ENCODE measurements at places on chromosomes 1 and 21.
A peak's percentile ranks its signal among the peaks of the same experiment; 100 is the strongest.

DNA sequence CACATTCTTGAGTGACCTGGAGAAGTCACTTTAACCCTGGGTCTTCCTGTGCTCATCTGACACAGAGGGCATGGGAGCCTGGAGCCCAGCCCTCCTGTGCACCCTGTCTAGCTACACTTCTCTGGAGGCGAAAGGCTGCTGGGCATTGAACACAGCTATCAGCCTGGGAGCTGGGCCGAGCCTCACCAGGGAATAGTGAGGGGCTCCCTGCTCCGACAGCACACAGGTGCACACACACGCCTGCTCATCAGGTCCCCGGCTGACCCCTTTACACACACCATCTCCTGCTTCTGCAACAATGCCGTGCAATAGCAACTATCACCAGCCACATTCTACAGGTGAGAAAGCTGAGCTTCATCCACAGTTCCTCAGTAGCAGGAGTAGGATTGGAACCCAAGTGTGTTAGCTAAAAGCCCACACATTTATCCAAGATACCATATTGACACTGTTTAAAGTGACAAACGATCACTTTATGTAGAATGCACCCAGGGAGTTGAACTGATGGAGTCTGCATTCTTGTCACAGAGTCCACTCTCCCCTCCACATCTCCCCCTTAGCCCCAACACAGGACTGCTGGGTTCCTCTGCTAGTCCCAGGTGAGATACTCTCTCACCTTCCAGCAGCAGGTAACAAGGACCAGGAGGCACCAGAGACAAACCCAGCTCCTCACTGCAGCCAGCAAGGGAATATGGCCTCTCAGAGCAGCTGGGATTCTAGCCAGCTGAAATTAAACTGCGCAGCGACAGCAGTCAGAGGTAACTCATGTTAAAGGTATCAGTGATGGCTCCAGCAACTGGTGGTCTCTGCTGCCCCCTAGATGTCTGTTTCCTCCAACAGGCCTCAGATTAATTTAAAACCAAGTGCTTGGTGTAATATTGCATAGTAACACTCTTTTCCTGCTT is 18.3 kb upstream of the CAPN8 start:
- peak; percentile 46 for DNase-seq

DNA sequence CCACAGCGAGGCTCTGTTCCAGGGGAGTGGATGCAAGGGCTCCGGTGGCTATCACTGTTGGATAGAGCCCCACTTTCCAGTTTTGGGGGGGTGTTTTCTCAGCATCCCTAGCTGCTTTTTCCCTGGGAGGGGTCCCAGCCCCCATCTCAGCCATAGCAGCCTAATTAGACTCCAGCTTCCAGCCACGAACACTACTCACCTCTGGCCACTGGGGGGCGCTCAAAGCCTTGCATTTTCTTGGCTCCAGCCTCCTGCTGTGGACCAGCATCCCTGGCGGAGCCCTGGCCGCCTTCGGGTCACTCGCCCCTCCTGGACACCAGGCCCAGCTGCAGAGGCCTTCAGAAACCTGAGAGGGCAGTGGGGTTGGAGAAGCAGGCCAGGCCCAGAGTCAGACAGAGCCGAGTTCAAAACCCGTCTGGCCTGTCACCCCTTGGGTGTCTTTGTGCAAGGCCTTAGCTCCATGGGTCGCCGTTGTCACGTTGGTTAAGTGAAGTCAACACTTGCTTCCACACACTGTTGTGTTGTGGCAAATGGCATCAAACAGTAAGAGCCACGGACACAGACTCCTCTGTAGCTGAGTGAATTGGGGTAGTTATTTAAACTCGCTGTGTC is 93.5 kb upstream of the ACTL8 start:
- peak; percentile 50 for DNase-seq

DNA sequence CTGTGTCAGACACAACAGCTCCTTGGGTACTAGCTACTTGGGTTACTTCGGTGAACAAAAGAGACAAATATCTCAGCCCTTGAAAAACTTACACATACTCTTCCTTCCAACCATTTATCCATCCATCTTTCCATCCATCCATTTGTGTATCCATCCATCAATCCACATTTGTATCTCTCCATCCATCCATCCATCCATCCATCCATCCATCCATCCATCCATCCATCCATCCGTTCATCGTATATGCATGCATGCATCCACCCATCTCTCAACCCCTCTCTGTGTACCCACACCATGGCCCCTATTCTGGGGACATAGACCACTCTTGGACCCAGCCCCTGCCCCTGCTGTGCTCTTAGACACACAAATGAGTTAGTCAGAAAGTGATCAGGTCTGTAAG is 40.2 kb downstream of the FAAH start:
- DNase-seq: no peak

GRCh38 chr1:98143403-98143802 is 222.6 kb upstream of the DPYD start:
- DNase-seq: no peak

DNA sequence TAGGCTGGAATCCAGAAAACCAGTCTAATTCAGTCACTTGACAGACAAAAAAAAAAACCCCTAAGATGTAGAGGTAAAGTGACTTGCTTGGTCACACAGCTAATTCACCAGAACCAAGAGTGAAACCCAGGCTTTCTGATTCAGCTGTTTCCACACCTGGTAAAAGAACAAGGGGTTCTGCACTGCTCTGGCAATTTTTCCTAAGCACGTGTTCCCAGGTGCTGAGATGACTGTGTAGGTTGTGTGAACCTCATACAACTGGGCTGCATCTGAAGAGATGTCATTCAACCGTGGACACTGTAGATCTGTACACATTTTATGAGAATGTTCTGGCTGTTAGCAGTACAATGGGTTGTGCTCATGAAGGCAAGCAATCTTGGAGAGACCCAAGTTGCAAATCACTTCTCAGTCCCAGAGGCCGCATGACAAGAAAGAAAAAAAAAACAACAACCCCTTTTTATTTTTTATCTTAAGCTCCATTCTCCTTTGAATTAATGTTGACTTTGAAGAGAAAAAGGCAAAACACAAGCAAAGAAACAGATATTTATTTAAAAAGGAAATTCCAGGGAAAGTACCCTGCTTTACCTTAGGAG is 95.4 kb downstream of the INTS7 start:
- no peak for DNase-seq

Measured in fibroblast of villous mesenchyme (primary cell).